ENCODE measurements at places on chromosomes 7 and 10. TPM values are rescaled to one million over a fixed set of nuclear protein-coding genes. Genes with fewer than 3 reads are reported as not detected.

- no peak for DNase-seq
These were observed 63.4 kb downstream of the VTI1A start for GRCh38 chr10:112510384-112510783.

GRCh38 chr10:86981716-86982115, 13.4 kb downstream of the ADIRF start:
- DNase-seq = no peak

DNA sequence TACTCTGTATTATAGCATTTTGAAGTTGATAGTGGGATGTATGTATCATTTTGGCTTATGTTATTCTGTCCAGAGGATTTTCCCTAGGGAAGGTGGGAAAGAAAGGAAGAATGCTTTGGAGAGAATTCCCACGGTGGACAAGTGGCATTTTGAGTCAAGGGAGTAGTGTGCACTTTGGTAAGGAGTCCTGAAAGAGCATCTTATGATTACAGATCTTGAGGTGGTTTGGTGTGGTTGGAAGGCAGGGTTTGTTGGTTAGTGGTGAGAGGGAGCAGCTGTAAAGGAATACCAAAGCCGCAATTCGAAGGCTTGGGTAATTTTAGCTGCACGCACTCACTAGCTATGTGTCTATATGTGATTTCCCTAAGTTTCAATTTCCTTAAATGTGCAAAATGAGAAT, 16.1 kb downstream of the CCSER2 start:
- DNase-seq = no peak

DNA sequence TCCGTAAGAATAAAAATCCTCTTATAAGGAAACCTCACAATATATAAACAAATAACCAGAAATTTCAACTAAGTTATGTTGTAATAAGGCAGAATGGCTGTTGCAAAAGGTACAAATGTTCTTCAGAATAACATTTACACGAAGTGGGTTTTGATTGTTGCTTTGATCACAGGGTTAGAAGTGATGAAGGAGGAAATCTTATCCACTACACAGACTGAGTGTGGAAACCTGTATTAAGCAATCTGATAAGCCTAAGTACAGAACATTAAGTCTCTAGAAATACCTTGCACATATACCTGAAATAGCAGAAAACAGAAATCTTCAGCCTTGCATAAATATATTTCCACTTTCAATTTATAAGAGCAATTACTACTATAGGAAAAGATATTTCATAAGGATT, 251.9 kb downstream of the ETV1 start:
- no peak for DNase-seq

- no peak for DNase-seq
These were observed 29.0 kb downstream of the EN2 start for GRCh38 chr7:155486783-155487508.

DNA sequence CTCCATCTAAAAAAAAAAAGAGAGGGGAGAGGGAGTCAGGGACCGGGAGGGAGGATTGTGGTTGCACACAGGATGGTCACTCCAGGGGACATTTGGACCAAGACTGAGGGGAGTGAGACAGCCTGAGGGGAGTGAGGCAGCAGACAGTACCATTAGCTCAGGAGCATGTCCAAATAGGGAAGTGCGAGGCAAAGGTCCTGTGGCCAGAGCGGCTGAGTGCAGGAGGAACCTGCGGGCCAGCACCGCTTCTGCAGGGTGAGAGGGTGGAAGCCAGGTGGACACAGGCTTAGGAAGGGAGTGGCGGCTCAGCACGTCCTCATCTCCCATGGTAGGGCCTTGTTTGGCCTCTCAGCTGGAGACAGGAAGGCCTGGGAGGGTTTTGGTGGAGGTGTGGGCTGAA, 48.9 kb upstream of the PFKFB3 start:
- DNase-seq = no peak

GRCh38 chr10:75057680-75058079, 53.8 kb upstream of the SAMD8 start:
- DNase-seq = no peak

GRCh38 chr7:101302641-101303101, 18.9 kb downstream of the IFT22 start:
- DNase-seq = no peak

- DNase-seq = no peak
These were observed 280.8 kb downstream of the ZEB1 start for GRCh38 chr10:31599626-31600504.

DNA sequence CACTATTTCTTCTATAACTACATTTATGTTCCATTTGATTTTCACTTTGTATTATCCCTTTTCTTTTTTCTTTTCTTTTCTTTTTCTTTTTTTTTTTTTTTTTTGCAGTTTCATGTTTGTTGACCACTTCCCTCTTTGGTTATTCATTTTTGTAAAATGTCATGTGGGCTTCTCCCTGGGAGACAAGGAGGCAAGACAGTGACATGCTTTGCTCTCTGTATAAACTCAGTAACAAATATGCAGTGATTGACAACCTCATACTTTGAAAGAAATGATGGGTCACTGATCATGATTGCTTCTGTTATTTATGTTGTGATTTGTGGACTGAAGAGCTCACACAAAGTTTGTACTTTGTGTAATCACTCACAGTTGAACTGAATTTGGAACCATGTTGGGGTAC, 90.2 kb upstream of the ABI1 start:
- DNase-seq = no peak

- DNase-seq = no peak
These were observed 134.1 kb upstream of the SP4 start for GRCh38 chr7:21293771-21294170.

GRCh38 chr7:29505931-29506330, 57.7 kb upstream of the PRR15 start:
- DNase-seq = no peak

- peak; percentile 24 for DNase-seq
These were observed 46.3 kb upstream of the RNF216 start for GRCh38 chr7:5827755-5828154.

GRCh38 chr10:133336577-133337369, at the start of gene CALY:
Gene CALY (minus strand): TSS chr10:133336896. CDS start chr10:133328989, 7,907 bp downstream.
- DNase-seq = peak; percentile 76

DNA sequence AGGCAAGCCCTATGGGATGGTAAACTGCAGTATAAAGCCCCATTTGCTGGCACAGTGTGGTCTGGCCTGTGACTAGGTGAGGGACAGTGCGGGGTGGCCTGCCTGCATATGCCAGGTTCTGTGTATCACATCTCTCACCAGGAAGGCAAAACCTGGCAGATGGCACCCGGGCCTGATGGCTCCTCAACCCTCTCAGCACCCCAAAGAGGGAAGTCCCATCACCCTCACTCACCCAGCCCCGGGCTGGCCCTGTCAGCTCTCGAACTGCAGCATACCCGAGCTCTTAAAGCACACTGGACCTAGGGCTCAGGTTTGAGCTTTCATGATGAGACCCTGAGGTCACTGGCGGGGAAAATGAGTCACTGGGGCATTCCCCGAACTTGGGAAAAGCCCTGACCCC, 130.5 kb downstream of the LHPP start:
- no peak for DNase-seq

GRCh38 chr10:123507298-123507697, 158.9 kb upstream of the GPR26 start:
- no peak for DNase-seq

DNA sequence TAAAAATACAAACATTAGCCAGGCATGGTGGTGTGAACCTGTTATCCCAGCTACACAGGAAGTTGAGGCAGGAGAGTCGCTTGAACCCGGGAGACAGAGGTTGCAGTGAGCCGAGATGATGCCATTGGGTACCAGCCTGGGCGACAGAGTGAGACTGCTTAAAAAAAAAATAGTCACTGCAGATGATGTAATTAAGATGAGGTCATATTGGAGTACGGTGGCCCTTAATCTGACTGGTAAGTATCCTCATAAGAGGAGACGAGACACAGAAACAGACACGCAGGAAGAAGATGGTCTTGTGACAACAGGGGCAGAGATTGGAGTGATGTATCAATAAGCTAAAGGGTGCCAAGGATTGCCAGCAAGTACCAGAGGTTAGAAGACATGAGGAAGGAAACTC, 156.0 kb downstream of the FAM107B start:
- DNase-seq = no peak

DNA sequence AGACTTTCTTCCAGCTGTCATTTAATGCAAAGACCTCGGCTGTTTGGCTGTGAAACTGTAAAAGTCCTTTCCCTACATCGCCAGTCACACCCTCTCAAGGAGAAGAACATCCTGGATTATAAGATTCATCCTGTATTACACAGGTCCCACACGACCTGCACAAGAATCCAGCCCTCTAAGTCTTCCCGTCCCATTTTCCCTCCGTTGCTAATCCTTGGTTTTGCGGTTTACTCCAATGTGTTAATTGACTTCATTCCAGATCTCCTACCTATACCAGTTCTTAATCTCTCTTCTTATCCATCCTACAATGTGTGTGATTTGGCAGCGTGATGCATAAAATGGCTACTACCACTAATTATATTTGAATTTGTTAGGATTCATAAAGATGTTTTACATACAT, 110.4 kb downstream of the COL28A1 start:
- DNase-seq = no peak

- no peak for DNase-seq
These were observed 83.2 kb downstream of the MLLT10 start for GRCh38 chr10:21617267-21617666.

The TM9SF3 gene
- 81.3 TPM for total RNA-seq

The KIF11 gene
- total RNA-seq = 41.4 TPM

The UCMA gene
- total RNA-seq = not detected

The PRSS37 gene
- total RNA-seq = not detected

The VSTM2A gene
- not detected for total RNA-seq

The NUDT13 gene
- 1.0 TPM for total RNA-seq

The HECW1 gene
- total RNA-seq = not detected

The RPEL1 gene
- not detected for total RNA-seq

The LIPM gene
- not detected for total RNA-seq

The LRMDA gene
- not detected for total RNA-seq

The CCDC71L gene
- total RNA-seq = 17.4 TPM

The PNLIPRP2 gene
- not detected for total RNA-seq
